ENCODE measurements at places on chromosomes 7 and 10. TPM values are rescaled to one million over a fixed set of nuclear protein-coding genes. Genes with fewer than 3 reads are reported as not detected.
A peak's percentile ranks its signal among the peaks of the same experiment; 100 is the strongest.

The SLC16A9 gene
- polyA plus RNA-seq = 42.0 TPM

The IQUB gene
- 6.8 TPM for polyA plus RNA-seq

The ANKRD61 gene
- polyA plus RNA-seq = 0.61 TPM

DNA sequence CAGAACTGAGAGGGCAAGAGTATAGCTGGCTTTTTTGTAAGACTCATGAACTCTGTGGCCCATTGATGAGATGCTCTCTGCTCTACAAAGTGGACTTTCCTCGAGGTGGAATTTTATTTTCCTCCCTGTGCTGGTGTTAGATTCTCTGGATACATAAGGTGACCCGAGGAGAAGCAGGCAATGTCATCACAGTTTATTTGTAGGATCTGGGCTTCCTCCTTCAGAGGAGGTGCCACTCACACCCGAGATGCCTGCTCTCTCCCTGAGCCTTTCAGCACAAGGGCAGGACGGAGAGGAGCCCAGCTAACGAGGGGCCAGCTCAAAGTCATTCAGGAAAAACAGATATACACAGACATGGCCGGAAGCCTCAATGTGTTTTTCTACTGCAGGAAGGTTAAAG is 103.0 kb downstream of the KIAA1217 start:
- DNase-seq = no peak

DNA sequence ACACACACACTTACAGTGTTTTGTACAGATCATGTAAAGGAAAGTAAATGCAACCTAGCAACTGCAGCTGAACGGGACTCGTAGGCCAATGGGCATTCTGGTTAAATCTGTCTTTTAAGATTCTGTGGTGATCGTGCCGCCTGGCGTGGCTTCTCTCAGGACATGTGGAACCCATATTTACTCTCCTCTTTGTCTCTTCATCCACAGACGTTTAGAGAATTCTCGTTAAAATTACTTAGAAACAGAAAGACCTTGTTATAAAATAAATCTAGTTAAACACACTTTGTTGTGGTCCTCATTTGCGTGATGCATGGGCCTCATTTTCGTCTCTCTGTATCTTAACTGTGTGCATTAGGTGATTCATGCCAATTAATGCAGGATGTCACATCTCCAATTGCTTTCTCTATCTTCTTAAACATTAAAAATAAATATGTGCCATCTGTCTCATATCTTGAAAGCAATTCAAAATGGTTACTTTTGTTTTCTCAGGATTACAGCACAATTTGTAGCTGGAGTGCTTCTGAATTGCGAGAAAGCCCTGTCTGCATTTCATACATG is 11.5 kb downstream of the KLF6 start:
- DNase-seq = no peak

- peak; percentile 10 for DNase-seq
These were observed 745 bp downstream of the SLC16A9 start for GRCh38 chr10:59708816-59709394.

DNA sequence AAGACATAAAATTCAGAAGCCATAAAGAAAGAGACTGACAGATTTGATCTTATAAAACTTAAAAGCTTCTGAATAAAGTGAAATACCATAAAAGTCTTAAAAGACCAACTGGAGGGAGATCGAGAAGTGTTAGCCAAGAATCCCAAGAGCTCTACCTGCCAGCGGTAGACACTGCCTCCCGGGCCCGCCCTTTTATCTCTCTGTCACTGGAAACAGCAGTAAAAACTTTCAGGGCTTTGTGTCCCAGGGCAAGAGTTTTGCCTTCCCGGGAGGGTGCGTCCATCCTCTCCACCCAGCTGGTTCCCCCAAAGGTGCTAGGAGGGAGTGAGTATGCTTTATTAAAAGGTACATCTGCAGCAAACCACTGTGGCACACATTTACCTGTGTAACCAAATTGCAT is 5.8 kb downstream of the PLA2G12B start:
- DNase-seq = no peak

- DNase-seq = no peak
These were observed 19.2 kb downstream of the GNA12 start for GRCh38 chr7:2824678-2825461.

GRCh38 chr10:126584836-126585235 is 85.7 kb downstream of the C10orf90 start:
- DNase-seq = no peak

DNA sequence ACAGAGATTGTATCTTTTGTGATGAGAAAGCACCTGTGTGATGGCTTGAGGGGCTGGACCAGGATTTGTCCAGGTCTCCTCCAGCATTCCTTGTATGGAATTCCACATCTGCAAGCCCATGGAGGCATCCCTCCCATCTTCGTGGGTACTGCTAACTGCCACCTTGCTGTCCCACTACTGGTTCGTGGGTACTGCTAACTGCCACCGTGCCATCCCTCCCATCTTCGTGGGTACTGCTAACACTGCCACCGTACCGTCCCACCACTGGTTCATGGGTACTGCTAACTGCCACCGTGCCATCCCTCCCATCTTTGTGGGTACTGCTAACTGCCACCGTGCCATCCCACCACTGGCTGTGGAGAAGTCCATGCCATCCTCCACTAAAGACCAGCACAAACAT is 111.7 kb downstream of the LARP4B start:
- DNase-seq = no peak
